ENCODE measurements at places on chromosomes 2 and 18.

- no peak for DNase-seq
Observed at GRCh38 chr2:203637471-203638167, 68.8 kb upstream of the CD28 start.

DNA sequence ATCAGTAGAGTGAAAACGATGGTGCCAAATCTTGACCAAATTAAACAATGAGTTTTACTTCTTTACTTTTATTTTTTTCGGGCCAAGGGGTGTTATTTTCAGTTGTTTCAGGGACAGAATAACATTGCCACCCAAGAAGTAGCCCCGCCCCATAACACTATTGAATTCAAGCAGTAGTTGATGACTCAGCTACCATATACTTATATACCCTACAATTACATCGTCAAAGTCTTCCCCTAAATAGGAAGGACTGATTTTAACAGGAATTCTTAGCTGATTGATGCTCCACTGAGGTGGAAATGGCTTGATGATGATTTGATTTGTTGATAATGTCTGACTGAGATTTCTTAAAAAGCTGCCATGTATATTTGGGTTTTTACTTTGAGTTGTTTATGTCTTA is 24.7 kb downstream of the LYPD6B start:
- no peak for DNase-seq

- DNase-seq, result no peak
Observed at GRCh38 chr2:237878-238277, 26.0 kb downstream of the SH3YL1 start.

DNA sequence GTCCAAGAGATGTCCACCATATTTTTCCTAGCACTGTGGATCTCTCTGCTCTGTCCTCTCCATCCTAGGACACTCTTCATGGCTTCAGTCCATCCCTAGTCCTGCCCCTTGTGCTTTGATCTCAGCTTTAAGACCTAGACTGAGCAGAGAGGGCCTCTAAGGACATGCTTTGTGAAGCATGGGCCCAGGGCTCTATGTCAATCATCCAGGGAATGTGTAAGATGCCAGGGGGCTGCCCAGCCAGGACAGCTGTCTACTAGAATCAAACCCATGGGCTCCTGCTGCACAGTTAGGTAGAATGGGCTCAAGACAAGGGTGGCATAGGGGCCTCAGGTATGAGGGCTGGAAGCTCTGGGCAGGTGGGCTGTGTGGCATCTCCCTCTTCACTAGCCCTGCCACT is 24.9 kb downstream of the TET3 start:
- no peak for DNase-seq

DNA sequence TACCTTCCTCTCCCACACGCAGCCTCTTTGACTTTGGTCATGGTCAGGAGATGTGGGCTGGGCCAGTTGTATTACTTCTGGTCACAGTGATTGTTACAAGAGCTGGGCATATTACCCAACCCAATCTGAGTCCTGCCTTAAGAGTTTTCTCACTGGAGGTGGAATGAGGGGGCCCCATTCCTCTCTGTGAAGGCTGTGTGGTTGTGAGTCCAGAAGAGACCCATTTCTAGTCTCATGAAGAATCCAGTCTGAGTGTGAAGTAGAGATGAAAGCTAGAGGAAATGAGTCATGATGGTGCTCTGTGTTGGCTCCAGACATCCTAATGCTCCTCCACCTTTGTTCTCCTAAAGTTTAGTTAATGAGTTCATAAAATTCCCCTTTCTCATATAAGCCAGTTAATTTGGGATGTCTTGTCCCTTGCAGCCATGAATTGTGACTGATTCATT is 50.8 kb upstream of the RASGRP3 start:
- peak; percentile 37 for DNase-seq

GRCh38 chr18:31835528-31836133 is 75.0 kb upstream of the SLC25A52 start:
- no peak for DNase-seq

DNA sequence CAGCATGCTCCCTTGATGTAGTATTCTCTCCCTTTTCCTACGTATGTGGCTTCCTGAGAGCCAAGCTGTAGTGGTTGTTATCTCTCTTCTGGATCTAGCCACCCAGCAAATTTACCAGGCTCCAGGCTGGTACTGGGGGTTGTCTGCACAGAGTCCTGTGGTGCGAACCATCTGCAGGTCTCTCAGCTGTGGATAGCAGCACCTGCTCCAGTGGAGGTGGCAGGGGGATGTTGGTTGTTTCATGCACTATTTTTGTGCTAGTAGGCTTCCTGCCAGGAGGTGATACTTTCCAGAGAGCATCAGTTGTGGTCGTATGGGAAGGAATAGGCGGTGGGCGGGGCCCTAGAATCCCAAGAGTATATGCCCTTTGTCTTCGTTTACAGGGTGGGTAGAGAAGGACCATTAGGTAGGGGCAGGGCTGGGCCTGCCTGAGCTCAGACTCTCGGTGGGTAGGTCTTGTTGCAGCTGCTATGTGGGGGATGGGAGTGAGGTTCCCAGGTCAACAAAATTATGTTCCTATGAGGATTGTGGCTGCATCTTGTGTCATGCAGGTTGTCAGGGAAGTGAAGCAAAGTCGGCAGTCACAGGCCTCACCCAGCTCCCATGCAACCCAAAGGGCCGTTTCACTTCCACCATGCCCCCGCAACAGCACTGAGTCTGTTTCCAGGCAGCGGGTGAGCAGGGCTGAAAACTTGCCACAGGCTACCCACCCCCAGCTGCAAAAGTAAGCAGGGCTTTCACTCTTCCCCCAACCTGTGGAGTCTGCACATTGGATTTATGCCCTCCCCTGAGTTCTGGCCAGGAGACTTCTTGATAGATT is 1139.5 kb downstream of the BCL11A start:
- DNase-seq, result no peak

DNA sequence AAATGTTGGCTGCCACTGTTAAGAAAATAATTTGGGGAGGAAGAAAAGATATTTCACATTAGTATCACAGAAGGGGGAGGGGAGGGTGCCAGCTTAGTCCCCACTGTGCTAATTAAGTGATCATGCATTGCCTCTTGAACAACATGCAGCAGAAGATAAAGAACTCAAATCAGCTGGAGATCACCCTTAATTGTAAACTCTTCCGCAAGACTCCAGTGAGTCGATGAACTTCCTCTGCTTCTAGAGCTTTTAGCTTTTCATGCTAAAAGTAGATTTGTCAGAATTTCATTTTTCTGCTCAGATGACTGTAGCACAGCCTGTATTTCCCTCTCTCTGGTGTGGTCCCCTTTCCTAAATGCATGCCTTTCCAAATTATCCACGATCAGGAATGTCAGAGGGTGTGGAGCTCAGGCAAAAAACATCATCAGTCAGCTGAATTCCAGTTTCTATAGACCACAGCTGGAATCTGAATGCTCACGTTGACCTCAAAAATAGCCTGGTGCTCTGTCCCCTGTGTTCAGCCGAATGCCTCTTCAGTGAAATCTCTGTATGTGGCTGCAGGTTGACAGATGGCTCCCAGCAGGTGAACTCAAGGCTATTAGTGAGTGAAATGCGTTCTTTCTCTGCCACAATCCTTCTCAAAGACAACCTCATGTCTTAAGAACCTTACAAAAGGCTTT is 156.8 kb upstream of the UNC80 start:
- DNase-seq, result no peak

- peak; percentile 6 for DNase-seq
Observed at GRCh38 chr2:80335411-80335810, 30.9 kb upstream of the LRRTM1 start.

- no peak for DNase-seq
Observed at GRCh38 chr2:152638056-152638455, 79.2 kb downstream of the PRPF40A start.

GRCh38 chr2:28363686-28364280 is 28.9 kb upstream of the FOSL2 start:
- DNase-seq, result no peak

GRCh38 chr2:215161301-215161829 is 22.9 kb upstream of the ABCA12 start:
- no peak for DNase-seq

GRCh38 chr2:96267159-96267971 is 1.3 kb downstream of the CIAO1 start:
- peak; percentile 38 for DNase-seq

GRCh38 chr2:100526868-100527267 is 35.9 kb upstream of the PDCL3 start:
- DNase-seq, result no peak

DNA sequence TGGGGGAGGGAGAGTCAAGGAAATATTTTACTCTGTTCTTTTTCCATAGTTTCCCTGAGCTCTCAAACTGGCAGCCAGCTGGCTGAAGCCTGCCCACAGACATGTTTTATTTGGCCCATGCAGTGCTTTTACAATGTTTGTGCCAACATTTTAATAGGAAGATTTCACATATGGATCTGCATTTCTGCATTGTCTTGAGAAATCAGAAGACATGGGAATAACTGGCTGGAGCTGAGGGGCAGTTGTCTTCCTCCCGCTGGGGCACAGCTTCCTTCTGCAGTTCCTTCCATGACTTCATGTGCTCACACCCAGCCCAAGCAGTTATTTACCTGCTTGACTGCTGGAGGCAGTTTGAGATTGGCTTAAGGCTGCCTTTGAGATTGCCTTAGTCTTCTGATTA is 74.4 kb downstream of the PLCL1 start:
- no peak for DNase-seq

- no peak for DNase-seq
Observed at GRCh38 chr2:28602751-28603639, 107.1 kb downstream of the PLB1 start.

DNA sequence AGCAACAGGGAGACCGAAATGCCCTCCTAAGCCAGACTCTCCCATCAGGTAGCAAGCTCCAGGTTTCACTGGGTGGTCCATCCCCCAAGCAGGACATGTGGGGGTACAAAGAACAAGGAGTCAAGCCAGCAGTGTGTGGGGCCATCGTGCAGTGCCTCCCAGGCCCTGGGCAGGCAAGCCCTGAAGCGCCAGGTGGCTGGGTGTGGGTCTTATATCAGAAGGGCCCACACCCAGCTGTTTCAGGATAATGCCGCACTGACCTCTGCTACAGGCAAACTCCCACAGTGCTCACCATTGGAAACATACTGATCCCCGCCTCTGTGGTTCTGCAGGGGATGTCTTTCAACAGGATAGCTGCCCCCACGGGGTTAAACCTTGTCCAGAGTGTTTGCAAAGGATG is 174.2 kb upstream of the SMAD2 start:
- DNase-seq, result no peak

- DNase-seq, result peak; percentile 46
Observed at GRCh38 chr2:144703852-144704708, 184.2 kb upstream of the ZEB2 start.

GRCh38 chr2:109231996-109232705 is 103.1 kb downstream of the SH3RF3 start:
- no peak for DNase-seq

DNA sequence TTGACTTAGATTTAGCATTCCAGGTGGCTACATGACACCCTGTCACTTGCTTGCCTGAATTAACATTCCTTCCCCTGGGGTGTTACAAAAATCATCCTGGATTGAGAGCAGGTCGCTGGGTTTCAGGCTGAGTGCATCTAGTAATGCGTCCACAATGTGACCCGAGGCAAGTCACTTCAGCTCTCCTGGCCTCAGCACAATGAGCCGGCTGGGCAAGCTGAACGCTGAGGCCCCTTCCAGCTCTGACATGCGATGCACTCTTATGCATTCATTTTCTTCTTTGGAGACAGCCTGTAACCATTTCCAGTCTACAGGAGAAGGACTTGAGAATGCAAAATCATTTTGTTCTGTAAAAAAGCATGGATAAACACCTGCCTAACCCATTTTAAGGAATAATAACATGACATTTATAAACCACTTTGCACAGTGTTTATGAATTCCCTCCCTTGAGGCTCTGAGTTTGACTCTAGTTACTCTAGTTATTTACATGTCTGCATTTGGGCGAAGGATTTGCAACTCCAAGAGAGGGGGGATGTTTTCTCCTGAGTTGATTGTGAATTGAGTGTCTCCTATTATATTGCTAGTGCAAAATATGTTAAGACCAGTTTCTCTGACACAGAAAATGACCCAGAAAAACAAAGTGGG is 63.0 kb upstream of the CPO start:
- DNase-seq, result no peak

GRCh38 chr2:186697536-186697935 is 3.7 kb downstream of the FAM171B start:
- DNase-seq, result no peak

DNA sequence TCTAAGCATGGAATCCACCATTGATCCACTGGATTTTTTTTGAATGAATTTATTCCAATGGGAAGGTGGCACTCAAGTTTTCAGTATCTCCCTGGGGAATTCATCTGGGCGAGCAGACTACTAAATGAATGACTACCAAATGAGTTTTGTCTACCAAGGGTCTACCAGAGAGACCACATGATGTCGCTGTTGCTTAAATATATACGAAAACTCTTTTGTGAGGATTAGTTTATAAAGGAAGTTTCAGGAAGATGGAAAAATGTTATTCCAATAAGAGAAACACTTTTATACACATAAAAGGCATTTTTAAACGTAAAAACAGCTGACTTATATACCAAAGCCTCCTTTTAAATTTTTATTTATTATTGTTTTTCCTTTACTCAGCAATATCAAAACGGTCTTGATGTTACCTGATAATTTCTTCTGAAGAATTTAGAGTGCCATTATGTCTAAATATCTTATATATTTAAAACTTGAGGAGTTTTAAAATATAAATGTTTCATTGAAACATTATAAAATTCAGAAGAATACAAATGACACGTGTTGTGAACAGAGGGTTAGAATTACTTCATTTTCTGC is 139.7 kb downstream of the HRH4 start:
- peak; percentile 62 for DNase-seq

All from GM03348 (cell line).